ENCODE measurements at places on chromosomes 6 and 20.

- DNase-seq = no peak
Measured at GRCh38 chr6:98686008-98686601, 148.3 kb upstream of the POU3F2 start.

DNA sequence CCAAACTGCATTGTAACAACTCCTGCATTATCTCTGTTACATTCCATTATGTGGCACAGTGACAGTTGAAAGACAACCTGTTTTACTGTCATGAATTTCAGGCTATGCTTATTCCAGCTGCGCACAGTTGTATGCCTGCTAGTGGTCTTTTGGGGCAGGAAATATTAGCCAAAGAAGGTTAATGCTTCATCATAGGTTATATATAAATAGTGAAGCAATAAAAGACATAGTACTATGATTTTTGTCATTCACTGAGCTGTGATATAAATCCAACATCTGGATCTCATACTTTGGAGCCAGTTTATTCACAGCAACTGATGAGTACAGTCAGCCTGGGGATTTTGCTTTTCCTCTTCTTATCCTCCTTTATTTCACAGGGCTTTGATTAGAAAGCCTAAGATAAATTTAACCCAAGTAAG is 55.6 kb downstream of the FILIP1 start:
- DNase-seq = no peak

- no peak for DNase-seq
Measured at GRCh38 chr6:72703093-72703492, 81.2 kb downstream of the KCNQ5 start.

DNA sequence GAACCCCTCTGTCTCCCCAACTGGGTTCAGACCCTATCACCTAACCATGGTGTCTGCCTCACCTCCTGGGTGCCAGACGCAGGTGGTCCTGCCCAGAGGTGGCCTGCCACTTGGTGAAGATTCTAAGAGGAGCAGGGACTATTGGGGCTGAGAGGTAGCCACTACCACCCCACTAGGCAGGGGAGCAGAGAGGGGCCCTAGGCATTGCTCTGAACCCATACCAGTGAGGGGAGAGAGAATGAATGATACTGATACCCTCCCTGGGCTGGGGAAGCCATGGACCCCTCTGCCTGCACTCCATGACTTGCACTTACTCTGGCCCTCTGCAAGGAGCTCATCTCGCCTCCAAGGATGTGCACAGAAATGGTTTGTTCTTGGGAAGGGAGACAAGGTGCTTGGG is 31.7 kb upstream of the SPDEF start:
- DNase-seq = no peak

DNA sequence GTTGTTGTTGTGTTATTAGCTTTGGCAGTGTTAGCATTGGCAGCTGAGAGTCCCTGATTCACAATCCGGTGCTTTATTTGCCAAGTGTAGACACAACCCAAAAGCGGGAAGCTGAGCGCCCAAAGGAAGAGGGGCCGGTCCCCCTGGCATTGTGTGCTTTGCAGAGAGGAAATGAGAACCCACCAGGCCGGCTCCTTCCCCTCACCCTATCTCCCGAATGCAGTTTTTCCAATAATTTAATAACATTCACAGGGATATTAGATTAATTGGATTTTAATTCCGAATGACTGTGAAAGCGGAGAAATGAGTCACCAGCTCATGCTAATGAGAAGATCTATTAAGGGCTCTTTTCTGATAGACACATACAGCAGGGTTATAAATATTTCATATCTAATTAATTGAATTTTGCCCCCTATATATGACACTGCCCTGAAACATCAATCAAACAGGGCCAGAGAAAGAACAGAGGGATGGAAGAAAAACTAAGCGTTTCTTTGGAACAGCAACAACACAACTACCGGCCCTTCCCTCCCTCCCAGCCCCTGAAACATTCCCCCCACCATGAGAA is 143.8 kb downstream of the MBOAT1 start:
- DNase-seq = no peak

- DNase-seq = no peak
Measured at GRCh38 chr20:44405785-44406571, 50.5 kb downstream of the HNF4A start.

- DNase-seq = peak; percentile 66
Measured at GRCh38 chr6:4210629-4211419, 75.4 kb upstream of the ECI2 start.

GRCh38 chr6:97594844-97595243 is 311.8 kb upstream of the MMS22L start:
- DNase-seq = no peak

DNA sequence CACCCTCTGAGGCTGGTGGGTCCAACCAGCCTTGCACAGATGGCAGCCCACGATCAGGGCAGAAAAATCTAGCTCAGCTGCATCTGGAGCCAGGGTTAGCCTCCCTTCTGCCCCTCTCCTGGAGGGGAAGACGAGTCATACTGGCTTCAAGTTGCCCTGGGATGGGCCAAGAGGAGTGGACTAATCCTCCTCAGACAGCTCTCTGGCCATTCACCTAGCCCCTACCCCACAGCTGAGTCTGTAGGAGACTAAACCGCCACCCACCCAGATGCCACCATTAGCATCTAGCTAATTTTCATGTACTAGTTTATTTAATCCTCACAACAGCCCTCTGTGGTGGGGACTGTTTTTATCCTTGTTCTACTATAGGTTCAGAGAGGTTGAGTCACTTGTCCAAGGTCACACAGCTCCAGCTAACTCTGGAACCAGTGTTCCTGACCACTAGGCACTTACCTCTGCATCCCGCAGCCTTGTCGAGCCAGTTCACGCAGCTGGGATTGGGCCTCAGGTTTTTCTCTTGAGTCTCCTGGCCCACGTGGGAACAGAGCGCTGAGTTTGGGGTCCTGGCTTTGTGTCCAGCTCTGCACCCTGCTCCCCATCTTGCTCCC is 48.5 kb upstream of the CCDC167 start:
- DNase-seq = no peak

DNA sequence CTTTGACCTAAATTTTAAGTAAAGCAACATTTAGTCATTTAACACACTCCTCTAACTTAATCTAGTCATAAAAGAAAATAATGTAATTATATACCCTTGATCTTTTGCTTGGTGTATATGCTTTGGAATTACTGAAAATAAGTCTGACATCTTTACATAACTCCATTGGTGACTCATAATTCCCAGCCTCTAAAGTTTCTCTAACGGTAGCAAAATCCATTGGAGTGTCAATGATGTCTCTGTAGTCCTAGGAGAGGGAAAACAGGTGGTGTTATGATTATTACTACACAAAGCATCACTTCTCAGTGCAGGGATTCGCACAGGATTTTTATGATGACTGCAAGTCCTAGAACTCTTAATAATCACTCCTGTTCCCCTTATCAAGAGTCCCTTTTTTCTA is 80.2 kb downstream of the IRAK1BP1 start:
- DNase-seq = no peak

DNA sequence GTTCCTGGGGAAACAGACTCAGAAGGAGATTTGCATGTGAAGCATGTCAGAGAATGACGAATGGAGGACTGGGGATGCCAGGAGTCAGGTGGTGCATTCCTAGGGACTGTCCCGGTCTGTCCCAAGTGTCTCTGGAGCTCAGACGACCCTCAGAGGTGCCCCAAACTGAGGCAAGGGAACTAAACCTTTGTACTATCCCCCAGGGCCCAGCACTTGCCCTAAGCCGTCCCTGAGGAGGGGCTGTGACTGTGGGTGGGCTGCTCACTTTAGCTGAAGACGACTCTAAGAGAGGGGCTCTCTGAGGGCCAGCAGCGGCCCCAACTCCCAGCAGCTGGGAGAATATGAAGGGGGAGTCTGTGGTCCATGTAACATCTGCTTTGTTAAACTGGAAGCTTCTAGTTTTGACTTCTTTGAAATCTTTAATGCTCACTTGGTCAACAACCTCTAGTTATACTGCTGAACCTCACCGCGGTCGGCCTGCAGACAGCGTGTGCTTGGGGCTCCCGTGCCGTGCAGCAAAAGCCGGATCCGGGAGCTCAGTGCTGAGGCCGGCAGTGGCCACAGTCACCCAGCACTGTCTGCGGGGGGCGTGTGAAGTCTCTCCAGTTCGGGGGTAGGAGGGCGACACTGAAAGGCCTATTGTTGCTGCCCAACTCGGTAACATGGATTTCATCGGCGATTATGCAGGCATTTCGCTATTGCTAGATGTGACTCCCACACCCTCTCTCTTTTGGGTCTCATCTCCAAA is 34.2 kb downstream of the TUBB2B start:
- no peak for DNase-seq

GRCh38 chr6:47446669-47447330 is 30.8 kb upstream of the CD2AP start:
- DNase-seq = no peak

DNA sequence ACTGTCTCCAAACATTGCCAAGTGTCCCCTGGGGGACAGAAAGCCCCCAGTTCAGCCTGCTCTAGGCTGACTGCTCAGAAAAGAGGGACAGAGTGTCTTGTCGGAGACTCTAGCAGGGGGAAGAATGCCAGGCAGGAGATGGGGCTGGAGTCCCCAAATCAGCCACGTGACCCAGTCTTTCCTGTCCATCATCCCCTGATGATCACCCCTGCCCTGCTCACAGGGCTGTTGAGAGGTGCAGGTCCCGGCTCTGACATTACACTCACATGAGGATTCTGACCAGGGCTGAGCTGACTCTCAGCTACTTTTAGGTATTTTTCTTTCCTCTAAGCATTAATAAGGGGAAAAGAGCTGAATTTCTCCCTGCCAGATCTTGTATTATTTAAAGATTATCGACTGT is 115.8 kb downstream of the SULF2 start:
- DNase-seq = no peak

DNA sequence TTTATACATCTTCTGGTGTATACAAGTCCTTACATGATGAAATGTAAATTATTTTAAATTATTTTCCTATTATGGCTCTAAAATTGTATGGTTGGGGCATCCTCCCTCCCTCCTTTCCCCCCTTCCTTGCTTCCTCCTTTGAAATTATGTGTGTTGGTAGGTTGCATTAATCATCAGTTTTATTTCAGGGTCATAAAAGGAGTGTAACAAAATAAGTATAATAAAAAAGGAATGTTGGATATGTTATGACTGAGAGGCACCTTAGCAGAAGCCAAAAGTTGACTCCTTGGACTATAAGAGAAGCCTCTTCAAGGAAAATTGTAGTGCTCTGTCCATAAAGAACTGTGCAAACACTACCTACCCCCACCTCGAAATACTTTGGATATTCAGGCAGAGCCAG is 46.6 kb upstream of the PTPRK start:
- no peak for DNase-seq

DNA sequence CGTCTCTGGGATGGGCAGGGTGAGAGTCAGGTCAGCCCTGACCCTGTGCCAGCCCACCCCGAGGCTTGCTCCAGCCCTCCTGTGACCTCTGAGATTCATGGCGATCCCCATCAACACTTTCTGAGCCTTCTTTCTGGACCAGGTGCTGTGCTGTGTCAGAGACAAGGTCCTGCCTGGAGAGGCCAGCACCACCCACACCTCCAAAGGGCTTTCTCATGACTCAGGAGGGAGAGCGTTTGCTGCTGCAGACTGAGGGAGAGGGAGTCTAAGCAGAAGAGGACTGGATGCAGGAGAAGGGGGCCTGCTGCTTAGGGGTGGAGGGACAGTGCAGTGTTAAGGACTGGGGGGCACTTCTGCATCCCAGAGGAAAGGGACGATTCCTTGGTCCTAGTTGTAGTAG is 193.5 kb downstream of the LRFN2 start:
- no peak for DNase-seq

DNA sequence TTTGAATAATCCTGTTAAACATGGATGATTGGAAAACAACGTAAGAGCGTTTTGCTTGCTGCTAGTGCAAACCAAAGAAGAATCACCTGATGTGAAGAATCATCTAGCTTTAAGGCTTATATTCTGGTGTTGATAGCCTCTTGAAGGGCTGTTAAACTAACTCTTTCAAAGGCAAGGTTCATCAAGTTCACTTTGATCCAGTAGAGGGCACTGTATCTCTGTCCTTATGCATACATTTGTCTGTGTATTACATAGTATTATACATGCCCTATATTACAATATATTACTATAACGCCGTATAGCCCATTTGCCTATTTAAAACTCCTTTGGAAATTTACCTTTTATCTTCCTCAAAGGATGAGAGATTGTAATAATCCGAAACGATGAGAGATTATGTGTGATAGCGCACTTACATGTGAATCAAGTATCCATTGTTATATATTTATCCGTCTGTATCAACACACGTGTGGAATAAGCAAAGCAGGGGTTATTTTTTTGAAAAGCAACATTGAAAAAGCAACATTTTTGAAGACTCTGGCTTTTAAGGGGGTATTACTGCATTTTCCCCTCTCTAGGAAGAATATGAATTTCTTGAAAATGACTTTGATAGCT is 50.8 kb upstream of the NRN1 start:
- no peak for DNase-seq

- DNase-seq = no peak
Measured at GRCh38 chr6:49522710-49523593, 23.2 kb downstream of the GLYATL3 start.

DNA sequence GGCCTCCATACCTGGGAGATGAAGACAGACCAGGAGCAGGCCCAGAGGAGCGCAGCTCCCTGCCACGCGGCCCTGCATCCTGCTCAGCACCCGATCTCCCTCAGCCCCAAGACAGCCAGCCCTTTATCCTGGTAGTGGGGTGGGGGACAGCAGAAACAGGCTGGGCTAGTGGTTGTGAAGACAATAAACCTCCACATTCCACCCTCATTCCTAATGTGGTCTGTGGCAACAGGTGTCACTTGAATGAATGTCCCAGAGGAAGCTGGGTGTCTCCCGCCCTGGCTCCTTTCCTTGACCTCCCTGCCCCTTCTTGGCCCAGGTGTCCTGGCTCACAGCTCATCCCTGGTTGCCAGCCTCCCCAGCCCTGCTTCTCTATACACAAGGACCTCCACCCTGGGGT is at the start of gene C6orf15:
C6orf15 (minus strand) TSS at position 98 of the 400 bp plus-strand sequence; CDS start at position 78, 20 bp downstream.
- DNase-seq = no peak

DNA sequence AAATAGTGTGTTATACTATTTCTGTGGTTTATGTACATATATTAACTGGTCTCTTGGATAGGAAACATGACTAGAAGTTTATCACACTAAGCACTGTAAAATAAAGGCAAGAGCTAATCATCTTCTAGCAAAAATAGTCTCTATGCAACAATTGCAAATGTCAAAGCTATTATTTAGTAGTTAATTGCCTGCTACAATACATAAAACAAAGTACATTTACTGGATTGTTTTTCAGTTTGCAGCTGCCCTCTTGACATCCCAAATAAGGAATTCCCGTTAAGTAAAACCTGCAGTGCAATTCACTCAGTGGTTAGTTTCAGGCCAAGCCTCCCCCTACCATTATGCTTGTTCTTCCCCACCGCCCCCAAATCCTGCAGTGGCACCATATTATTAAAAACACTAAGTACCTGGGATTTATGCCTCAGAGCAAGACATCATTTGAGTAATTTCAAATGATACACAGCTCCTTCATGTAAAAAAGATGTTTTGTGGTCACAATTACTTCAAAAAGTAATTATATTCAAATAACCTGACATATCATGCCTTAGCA is 1.6 kb upstream of the ATP5F1E start:
- no peak for DNase-seq
